Thymus (tissue), 14 donors: ENCODE measurements at places on chromosomes 5 and 9. TPM values are rescaled to one million over a fixed set of nuclear protein-coding genes. Genes with fewer than 3 reads are reported as not detected.

Gene PLAC8L1
- total RNA-seq = 0.24 TPM

Gene MYMK
- 0.47 TPM for total RNA-seq

Gene PTBP3
- 26.7 TPM for total RNA-seq

Gene FSTL4
- total RNA-seq = 0.99 TPM

Gene RASEF
- total RNA-seq = 3.9 TPM

Gene UBLCP1
- 27.9 TPM for total RNA-seq

Gene PPP3R2
- total RNA-seq = not detected

Gene CHD1
- total RNA-seq = 170 TPM

Gene KIF4B
- total RNA-seq = 0.05 TPM

Gene ADRB2
- total RNA-seq = 2.2 TPM

Gene IFNE
- total RNA-seq = 0.09 TPM

Gene RNF208
- 0.09 TPM for total RNA-seq

Gene PCDHB2
- 0.24 TPM for total RNA-seq

Gene LCN15
- total RNA-seq = 0.05 TPM

Gene MRNIP
- 10.2 TPM for total RNA-seq

Gene IL5
- not detected for total RNA-seq

Gene CYSTM1
- total RNA-seq = 23.1 TPM

Gene TTLL11
- 2.1 TPM for total RNA-seq

Gene LECT2
- total RNA-seq = not detected

Gene PCDHB11
- total RNA-seq = 0.24 TPM

Gene C9
- total RNA-seq = 0.19 TPM

Gene LCN2
- 3.4 TPM for total RNA-seq

Gene SHROOM1
- total RNA-seq = 0.90 TPM

Gene GABRA1
- total RNA-seq = 2.7 TPM

Gene LRRC19
- total RNA-seq = not detected

Gene TAF11L8
- not detected for total RNA-seq

Gene SH3PXD2B
- 3.2 TPM for total RNA-seq

Gene HAVCR1
- 0.14 TPM for total RNA-seq

Gene SPOCK1
- 3.7 TPM for total RNA-seq

Gene PCDHA1
- total RNA-seq = not detected

Gene PRELID2
- total RNA-seq = 6.6 TPM

Gene CATSPER3
- total RNA-seq = 0.19 TPM

Gene SLC34A1
- 0.05 TPM for total RNA-seq

Gene AHRR
- total RNA-seq = 0.52 TPM

Gene DYNC2I2
- 56.1 TPM for total RNA-seq

Gene GFRA3
- total RNA-seq = 0.14 TPM

Gene FOXD1
- 0.05 TPM for total RNA-seq

Gene AQP7
- total RNA-seq = 0.24 TPM

Gene ADAMTSL2
- total RNA-seq = 1.7 TPM

Gene PTGR1
- 8.0 TPM for total RNA-seq

Gene LRRC14B
- total RNA-seq = 0.90 TPM

Gene MARVELD2
- 3.5 TPM for total RNA-seq
